ENCODE measurements at places on chromosomes 16 and 17.

DNA sequence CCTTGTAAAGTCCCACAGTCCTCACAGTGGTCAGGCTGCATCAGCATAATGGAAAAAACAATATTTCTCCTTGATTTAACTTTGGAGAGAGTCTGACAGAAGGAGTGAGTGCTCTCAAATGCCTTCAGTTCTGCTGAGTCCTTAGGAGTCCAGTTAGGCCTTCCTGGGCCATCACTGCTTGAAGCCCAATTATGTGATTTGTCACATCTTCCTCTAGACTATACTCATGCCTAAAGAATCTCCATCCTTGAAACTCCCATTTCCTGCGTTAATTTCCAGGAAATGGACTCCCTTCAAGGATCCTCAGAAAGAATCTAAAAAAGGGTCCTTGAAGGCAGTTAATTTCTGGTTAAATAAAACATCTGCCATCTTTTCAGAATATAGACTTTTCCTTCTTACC lies 52.8 kb downstream of the SLFN5 start:
- no peak for DNase-seq

- DNase-seq: no peak
These were observed 40.8 kb downstream of the CYB5B start for GRCh38 chr16:69465083-69465721.

- DNase-seq: no peak
These were observed 23.7 kb downstream of the PHLPP2 start for GRCh38 chr16:71700831-71701230.

GRCh38 chr16:51106535-51106934 lies 44.5 kb downstream of the SALL1 start:
- no peak for DNase-seq

DNA sequence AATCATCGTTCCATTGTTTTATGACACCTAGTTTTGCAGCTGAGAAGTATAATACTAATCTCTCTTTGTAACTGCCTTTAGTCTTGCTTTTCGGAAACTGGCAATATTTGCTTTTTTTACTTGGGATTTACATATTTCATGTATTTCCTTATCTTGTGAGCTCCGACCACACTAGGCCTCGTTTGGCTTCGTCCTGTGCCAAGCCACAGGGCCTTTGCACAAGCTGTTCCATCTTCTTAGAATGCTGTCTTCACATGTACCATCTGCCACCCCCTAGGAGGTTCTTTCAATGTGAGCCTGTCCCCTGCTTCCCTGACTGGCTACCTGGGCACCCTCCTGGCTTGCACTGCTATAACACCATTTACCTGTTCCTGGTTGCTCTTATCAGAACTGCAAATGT lies 77.2 kb downstream of the SHISA6 start:
- DNase-seq: no peak

- no peak for DNase-seq
These were observed 140.4 kb downstream of the ENGASE start for GRCh38 chr17:79214940-79215604.

GRCh38 chr16:57185446-57185944 lies 344 bp downstream of the PSME3IP1 start:
- peak; percentile 61 for DNase-seq

GRCh38 chr17:50107790-50108414 lies 12.8 kb downstream of the PDK2 start:
- DNase-seq: peak; percentile 28

DNA sequence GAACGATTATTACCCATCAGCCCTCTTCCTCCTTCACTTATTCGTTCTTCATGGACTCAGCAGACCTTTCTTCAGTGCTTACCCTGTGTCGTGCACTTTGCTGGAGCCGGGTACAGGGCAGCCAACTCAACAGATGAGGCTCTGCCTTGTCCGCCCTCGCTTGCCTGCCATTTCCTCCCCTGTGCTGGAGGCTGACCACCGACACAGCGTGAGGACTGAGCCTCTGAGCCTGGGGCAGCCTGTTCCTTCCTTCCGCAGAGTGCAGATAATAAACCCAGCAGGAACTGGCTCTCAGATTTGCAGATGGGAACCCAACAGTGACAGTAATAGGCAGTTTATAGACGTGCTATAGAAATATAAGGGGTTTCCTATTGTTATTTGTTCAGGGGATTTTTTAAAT lies 7.0 kb upstream of the SLC39A11 start:
- no peak for DNase-seq

DNA sequence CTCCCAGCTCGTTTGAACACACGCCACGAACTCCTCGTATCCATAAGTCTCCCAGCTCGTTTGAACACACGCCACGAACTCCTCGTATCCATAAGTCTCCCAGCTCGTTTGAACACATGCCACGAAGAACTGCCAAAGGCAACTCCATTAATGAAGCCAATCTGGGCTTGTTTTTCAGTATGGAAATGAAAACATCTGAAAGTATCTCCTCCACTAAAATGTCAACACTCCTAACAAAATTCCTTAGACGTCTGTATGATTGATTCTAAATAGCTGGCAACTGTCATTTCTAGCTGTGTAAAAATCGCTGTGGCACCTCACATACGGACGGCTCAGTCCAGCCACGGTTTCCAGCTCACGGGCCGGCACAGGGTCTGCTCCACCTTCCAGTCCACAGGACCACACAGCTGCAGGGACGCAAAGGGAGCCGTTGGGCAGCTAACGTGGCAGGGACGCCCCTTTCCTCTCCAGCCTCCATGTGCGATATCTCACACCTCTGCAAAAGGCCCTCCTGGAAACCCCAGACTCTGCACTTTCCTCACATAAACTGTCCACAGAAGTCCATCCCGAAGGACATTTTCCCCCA lies 67.1 kb upstream of the METRNL start:
- DNase-seq: peak; percentile 49

- no peak for DNase-seq
These were observed 23.0 kb downstream of the MGRN1 start for GRCh38 chr16:4647644-4647980.

DNA sequence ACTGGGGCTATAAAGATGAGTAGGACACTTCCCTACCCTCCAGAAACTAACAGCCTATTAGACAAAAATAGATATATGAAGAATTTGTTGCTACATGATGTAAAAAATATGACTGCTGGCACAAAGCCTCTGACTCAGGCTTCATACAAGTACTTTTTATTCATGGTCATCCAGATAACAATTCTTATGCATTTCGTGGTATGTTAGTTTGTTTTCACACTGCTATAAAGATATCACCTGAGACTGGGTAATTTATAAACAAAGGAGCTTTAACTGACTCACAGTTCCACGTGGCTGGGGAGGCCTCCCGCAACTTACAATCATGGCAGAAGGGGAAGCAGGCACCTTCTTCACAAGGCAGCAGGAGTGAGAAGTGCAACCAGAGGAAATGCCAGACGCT lies 112.5 kb upstream of the HLF start:
- no peak for DNase-seq

GRCh38 chr17:1144162-1144561 lies 35.6 kb downstream of the ABR start:
- DNase-seq: no peak

DNA sequence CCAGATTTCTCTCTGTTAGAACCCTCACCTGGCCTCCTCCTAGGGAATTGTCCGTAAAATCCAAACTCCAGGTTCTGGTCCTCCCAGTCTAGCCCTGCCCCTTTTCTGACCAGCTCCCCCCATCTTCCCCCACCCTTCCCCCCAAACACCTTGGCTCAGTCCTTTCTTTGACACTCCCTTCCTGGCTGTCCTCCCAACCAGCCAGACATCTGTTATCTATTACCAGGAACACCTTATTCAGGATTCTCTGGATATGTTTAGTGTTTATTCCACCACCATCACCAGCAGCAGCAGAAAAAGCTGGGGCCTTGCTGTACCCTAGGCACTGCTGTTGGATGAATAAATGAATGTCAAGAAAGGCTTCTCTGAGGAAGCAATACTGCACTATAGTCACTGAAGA lies 4.0 kb upstream of the CMTM3 start:
- no peak for DNase-seq

DNA sequence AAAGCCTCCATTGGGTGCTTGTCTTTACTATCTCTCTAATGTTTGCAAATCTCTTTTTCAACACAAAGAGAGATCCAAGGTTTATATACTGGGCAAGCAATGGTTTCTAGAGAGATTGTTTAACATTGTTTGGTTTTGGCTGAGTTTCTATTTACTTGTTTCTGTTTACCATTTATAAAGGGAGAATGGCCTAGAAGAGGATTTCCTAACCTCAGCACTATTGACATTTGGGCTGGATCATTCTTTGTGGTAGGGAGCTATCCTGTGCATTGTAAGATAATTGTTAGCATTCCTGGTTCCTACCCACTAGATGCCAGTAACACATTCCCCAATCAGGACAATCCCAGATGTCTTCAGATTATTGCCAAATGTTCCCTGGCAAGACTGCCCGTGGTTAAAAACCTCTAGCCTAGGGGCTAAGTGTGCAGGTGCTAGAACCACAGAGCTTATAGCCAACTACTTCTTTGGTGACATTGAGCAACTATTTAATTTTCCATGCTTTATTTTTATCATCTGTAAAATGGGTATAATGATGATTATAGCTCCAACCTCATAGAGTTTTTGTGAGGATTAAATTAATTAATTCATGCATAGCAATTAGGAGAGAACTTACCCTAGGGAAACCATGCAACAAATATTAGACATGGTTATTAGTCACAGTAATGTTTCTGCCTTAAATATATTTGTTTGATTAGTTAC lies 413.9 kb upstream of the MAF start:
- peak; percentile 92 for DNase-seq

GRCh38 chr17:82486231-82487094 lies 27.9 kb downstream of the NARF start:
- DNase-seq: no peak

GRCh38 chr17:56834380-56835263 lies 671 bp downstream of the DGKE start:
- peak; percentile 5 for DNase-seq

Data from AG10803 (cell line).